ENCODE measurements at places on chromosomes 4 and X. TPM values are rescaled to one million over a fixed set of nuclear protein-coding genes. Genes with fewer than 3 reads are reported as not detected.

DNA sequence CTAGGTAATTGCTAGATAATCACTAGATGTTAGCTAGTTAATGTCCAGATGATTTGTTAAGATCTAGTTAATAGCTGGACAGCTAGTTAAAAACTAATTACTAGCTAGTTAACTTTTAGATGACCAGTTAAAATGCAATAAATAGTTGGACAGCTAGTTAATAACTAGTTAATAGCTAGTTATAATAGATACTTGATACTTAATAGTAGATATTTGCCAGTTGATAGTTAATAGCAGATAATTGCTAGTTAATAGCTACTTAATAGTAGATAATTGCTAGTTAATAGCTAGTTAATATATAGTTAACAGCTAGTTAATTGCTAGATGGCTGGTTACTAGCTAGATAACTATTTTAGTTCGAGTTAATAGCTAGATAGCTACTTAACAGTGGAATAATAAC is 631.4 kb upstream of the CT83 start:
- DNase-seq: no peak

- peak; percentile 74 for DNase-seq
These were observed 10.4 kb upstream of the DGAT2L6 start for GRCh38 chrX:70166601-70167590.

GRCh38 chrX:102042372-102043325 is 82.8 kb upstream of the TCEAL2 start:
- peak; percentile 78 for DNase-seq

DNA sequence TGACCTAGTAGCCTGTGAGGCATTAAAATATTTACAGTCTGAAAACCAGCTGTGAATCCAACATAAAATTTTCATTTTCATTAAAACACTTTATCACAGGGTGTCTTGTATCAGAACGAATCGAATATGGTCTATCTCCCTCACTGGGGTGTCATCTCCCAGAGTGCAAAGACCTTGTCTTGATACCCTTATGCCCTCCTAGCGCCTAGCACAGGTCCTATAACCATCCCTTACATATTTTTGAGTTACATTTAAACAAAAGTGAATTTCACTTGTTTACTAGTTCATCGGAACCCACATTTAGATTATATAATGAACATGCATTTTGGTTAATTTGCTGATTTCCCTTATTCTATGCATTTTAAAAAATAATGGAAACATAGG is 14.0 kb downstream of the DIPK2B start:
- no peak for DNase-seq

GRCh38 chr4:173345648-173346047 is 11.5 kb upstream of the HMGB2 start:
- DNase-seq: no peak

Gene RTL5
- 1.2 TPM for total RNA-seq

- DNase-seq: no peak
These were observed 1378.2 kb downstream of the STIM2 start for GRCh38 chr4:28238876-28239275.

Gene MED12
- total RNA-seq: 19.3 TPM

- DNase-seq: peak; percentile 26
These were observed 560.7 kb upstream of the TENM3 start for GRCh38 chr4:181682367-181683047.

- no peak for DNase-seq
These were observed 15.1 kb downstream of the TRAPPC2 start for GRCh38 chrX:13719192-13719856.

GRCh38 chrX:9767375-9767774 is 1.7 kb upstream of the GPR143 start:
- no peak for DNase-seq

Gene HSFX4
- not detected for total RNA-seq

DNA sequence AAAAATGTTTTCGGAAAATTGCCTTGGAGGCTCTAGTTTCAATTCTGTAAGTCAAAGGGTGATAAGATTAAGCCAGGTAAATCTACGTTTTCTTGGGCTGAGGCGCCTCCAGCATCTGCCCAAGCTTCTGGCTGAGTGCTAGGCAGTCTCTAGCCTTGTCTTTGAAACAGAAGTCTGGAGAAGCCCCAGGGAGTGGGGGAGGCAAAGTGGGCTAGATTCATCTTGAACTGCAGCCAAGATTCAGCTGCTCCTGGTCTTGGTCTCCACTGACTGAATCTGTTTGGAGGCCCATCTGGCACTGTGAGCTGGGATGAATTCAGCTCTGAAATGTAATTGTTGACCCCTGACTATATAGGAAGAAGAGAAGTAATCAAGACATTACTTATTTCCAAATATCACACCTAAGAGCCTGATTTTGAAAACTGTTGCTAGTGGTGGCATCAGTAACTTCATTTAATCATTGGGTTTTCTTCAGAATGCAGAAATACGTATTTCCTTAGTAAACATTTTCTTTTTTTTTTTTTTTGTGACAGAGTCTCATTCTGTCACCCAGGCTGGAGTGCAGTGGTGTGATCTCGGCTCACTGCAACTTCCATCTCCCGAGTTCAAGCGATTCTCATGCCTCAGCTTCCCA is 187.3 kb upstream of the LEF1 start:
- no peak for DNase-seq

DNA sequence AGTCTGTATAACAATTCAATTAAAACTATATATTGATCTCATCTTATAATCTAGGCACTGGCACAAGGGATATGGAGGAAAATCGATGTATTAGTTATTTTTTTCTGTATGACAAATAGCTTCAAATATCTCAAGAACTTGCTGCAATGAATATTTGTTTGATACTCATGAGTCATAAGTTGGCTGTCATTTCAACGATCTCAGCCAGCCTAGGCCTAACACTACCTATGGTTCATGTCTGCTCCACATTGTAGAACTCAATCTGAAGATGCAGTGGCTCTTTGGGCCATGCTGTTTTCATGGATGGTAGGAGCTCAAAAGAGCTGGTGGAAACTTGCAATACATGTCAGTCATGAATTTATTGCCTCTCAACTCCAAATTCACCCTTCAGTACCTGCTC is 44.7 kb downstream of the MAGEB17 start:
- DNase-seq: peak; percentile 15

DNA sequence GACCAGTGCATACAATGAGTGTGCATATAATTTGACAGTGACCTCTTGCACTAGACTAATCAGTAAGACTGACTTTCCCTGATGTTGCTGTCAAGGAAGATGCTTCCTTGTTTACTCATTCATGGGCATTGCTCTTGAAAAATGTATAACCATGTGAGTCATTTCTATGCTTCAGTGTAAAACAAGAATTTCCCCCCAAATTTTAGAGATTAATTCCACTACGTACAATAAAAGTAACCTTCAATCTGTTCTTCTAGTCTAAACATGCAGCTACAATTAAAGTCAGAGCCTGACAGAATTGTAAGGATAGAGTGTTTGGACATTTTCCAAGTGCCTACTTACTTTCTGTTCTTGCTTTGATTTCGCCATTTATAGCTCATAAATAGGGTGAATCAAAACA is 935.7 kb downstream of the RAPGEF2 start:
- no peak for DNase-seq

Gene DCLK2
- 4.1 TPM for total RNA-seq

GRCh38 chr4:72255269-72255668 is 223.5 kb downstream of the NPFFR2 start:
- no peak for DNase-seq

- DNase-seq: no peak
These were observed 6.6 kb upstream of the GUF1 start for GRCh38 chr4:44671636-44672035.

Gene SPINK2
- not detected for total RNA-seq

Gene EDA2R
- total RNA-seq: 0.72 TPM

- DNase-seq: no peak
These were observed 26.2 kb downstream of the SYAP1 start for GRCh38 chrX:16745659-16746058.

- no peak for DNase-seq
These were observed 2.8 kb upstream of the ARHGAP4 start for GRCh38 chrX:153928846-153929245.

Gene OTUD6A
- not detected for total RNA-seq

DNA sequence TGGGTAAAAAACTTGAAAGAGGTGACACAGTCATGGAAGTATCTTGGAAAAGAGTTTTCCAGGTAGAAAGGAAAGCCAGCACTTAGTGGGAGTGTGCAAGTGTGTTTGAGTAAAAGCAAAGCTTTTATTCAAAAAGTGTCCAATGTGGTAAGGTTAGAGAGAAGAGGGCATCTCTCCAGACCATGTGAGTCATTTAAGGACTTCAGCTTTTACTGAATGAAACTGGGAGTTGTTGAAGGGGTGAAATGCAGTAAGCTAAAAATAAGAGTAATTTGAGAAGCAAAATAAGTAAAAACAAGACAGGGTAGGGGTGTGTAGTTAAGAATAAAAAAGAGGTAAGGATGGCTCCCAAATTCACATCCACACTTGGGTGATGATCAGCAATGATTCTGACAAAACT is 238.9 kb downstream of the SLC7A11 start:
- no peak for DNase-seq

GRCh38 chr4:6377626-6378492 is 94.6 kb downstream of the PPP2R2C start:
- DNase-seq: no peak

All from RPMI7951 (cell line).